ENCODE measurements at places on chromosomes 3 and 15.

DNA sequence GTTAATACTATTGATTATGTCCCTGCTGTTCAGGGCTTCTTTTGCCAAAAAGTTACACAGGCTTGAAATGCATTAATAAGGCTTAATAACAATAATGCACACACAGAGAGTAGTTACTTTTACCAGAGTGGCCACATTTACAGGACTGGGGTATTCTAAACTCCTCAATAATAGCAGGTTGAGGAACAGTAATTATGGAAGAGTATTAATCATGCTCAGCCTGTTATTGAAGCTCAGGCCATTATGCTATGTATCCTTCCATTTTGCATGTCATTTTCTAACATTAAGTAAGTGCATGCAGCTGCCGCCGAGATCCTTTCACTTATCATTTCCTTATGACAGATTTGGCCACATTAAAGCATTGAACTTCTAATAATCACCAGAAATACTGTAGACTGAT, 5.7 kb downstream of the ARRDC4 start:
- DNase-seq, result no peak

DNA sequence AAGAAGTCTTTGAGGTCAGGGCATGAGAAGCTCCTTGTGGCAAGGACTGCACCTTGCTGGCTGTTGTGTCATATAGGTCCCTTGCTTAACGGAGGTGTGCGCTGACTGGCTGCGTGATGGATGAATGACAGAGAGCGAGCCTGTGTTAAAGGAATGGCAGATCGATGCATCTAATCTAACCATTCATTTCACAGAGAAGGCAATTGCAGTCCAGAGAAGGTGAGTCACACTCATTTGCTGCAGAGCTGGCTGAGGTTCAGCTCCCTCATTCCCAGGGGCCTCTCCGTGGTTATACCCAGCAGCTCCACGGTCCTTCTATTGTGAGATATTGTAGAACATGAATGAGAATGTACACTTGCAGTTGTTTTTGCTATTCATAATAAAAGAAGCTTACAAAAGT, 289.3 kb downstream of the EPHB1 start:
- DNase-seq, result no peak

- no peak for DNase-seq
These were observed 194.9 kb downstream of the CHST2 start for GRCh38 chr3:143314251-143315093.

GRCh38 chr3:138694287-138695007, 85.9 kb downstream of the FAIM start:
- no peak for DNase-seq

- no peak for DNase-seq
These were observed 57.6 kb downstream of the FNDC3B start for GRCh38 chr3:172096881-172097420.

- no peak for DNase-seq
These were observed 7.1 kb downstream of the BTLA start for GRCh38 chr3:112492124-112492523.

DNA sequence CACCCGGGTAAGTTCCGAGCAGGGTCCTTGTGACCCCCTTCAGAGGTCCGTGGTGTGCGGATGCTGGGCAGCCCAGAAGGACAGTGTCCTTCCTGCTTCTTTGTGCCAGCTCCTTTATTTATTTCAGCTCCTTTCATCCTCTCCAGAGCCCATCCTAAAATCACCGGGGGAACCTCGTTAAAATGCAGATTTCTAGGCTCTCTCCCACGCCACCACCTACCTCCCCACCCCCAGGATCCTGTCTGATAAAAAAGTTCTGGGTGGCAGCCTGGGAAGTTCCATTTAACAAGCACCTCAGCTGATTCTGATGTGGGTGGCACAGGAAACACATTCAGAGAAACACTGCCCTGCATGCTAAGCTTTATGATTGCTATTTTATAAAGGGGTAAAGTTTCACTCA, 12.5 kb upstream of the IGF1R start:
- no peak for DNase-seq

DNA sequence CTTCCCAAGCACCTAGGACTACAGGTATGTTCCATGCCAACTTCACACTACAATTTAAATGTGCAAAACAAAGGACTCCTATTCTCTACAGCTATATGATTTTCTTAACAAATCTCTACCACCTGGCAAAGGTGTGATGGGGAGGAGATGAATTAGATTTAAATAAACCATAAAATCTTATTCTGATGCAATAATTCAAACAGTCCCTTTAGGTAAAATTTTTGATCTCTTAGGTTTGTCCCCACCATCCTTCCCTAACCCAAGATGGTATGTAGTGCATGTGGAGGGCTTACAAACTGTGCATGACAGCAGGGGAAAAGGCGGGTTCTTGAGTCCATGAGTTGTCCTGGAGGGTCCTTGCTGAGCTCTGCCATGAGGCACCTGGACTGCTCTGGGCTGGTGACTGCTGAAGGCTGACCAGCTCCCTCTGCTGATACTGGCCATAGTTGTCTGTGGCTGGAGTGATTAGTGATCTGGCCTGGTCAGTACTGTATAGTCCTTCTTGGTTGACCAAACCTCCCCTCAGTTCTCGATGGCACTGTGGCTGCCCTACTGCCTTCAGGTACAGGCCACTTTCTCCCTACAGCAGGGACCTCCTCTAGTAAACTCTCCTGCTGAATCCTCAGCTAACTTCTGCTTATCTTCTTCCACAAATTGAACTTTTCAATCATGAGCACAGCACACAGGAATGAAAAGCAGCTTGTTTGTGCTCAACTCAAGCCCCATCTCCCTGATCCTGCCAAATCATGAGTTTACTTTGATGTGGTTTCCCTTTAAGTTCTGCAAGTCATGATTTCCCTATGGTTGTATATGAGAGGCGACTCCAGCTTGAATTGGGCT, 30.1 kb downstream of the CFAP161 start:
- DNase-seq, result no peak

DNA sequence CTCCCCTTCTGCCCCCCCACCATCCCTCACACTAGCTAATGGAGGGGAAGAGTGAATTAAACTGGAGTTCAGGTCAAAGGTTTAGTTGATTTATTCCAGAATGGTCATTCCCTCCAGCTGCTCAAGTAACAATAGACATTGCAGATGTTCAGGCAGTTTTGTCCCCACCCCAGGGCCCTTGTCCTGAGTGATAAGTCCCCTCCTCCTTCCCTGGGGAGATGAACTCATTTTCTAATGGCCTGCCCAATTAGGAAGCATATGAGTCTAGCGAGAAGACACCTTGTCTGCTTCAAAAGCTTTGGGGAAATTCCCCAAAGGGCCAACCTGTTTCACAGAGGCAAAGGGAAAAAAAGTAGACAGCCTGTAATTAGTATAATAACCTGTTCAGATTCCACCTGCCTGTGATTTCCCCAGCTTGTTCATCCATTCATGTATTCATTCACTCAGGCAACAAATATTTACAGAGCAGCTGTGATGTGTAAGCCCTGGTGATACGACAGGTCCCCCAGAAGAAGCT, 165.3 kb downstream of the SHQ1 start:
- DNase-seq, result peak; percentile 39

- no peak for DNase-seq
These were observed 28.2 kb downstream of the MBNL1 start for GRCh38 chr3:152296971-152297370.

GRCh38 chr15:67335534-67336222, 81.1 kb downstream of the IQCH start:
- no peak for DNase-seq

- DNase-seq, result no peak
These were observed 85.5 kb downstream of the SSR3 start for GRCh38 chr3:156469456-156469855.

DNA sequence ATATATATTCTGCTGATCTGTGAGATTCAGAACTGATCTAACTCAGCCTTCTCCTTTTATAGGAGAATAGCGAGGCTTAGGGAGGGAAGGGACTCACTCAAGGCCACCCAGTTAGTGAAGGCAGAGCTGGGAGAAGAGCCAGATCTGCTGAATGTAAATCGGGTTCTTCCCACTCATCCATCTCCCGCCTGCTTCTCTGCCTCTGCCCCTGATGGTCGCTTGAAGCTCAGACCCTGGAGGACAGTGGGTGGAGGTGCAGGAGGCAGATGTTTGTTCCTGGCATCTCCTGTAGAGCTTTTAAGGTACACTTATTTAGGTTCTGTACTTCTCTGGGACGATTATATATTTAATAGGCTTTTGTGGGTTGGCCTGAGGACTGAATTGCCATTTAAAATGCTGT, 4.3 kb downstream of the PDIA5 start:
- DNase-seq, result no peak

DNA sequence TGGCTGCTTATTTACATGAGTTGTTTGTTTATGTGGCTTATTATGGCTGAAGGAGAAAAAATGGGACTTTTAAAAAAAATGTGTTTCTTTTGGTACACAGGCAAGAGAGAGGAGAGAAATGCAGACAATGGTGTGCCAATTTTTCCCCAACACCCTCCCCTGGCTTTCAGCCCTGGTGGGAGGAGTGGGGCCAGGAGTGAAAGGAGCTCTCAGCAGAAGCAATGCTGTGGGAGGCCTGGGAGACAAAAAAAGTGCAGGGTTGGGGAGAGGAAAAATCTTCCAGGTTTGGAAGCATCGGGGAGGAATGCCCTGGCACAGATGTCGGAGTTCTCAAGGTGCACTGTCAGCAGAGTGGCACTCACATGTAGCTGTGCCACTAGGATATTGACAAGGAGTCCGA, 117.7 kb upstream of the FOXB1 start:
- no peak for DNase-seq

DNA sequence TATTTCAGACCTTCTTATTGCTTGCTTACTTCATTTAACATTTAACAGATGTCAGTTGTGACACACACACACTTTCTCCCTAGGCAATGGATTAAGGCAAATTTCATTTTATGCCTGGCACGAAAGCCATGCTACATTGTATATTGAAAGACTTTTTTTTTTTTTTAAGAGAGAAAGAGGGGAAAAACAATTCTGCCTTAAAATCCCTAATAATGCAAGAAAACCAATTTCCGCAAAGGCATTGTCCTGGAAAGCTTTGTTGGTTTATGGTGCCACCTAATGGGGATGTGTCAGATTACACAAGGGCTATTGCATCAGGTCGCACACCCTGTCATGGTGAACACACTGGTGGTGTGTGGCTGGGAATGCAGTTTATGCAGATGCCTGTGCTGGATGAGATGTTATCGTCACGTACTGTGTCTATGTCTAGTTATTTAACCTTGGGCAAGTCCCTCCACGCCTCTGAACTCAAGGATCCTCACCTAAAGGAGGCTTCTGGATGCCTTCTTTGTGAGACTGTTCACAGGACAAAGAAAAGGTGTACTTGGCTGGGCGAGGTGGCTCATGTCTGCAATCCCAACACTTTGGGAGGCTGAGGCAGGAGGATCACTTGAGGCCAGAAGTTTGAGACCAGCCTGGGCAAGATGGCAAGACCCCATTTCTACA, 37.3 kb upstream of the RFTN1 start:
- peak; percentile 61 for DNase-seq

- DNase-seq, result no peak
These were observed 83.6 kb upstream of the SPATA12 start for GRCh38 chr3:56976651-56977560.

GRCh38 chr3:4174791-4175190, 128.4 kb upstream of the SETMAR start:
- DNase-seq, result no peak

- DNase-seq, result no peak
These were observed 212.0 kb upstream of the PPP2R3A start for GRCh38 chr3:135753506-135753905.

DNA sequence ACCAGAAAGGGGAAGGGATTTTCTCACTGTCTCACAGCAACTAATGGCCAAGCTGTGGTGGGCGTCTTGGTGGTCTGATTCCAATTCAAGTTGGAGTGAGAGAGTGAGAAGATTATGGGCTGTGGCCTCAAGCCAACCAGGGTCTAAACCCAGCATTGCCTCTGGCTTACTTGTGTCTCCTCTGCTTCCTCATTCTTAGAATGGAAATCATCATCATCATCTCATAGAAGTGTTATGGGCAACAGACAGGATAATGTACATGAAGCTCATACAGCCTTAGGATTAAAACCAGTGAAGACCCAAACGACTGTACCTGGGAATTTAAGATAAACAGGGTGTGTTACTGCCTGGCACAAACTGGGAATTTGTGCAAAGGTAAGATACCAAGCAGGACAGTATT, 29.1 kb upstream of the IREB2 start:
- no peak for DNase-seq

GRCh38 chr15:95864467-95864886, 466.0 kb upstream of the NR2F2 start:
- DNase-seq, result no peak

- no peak for DNase-seq
These were observed 36.8 kb upstream of the TIPARP start for GRCh38 chr3:156637480-156638022.

GRCh38 chr3:48662753-48663488, at the start of gene CELSR3:
CELSR3 (minus strand) TSS chr3:48662886; CDS start chr3:48662634, 252 bp downstream.
- peak; percentile 76 for DNase-seq

DNA sequence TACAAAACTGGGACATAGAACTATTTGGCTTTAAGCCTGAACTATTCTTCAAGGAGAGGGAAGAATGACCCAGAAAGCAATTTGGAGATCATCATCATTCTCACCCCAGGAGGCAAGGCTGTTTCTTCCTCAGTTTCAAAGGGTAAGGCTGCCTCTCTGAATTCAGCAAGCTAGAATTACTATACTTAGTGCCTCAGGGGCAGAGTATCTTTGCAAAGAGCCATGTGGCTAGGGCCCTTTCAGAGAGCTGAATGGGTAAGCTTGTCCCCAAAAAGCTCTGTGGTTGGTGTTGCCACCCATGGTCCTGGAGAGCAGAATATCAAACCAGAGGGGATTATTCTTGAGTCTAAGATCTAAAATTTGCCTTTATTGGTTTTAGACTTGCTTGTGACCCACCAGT, 720.3 kb upstream of the ARPP21 start:
- DNase-seq, result no peak

DNA sequence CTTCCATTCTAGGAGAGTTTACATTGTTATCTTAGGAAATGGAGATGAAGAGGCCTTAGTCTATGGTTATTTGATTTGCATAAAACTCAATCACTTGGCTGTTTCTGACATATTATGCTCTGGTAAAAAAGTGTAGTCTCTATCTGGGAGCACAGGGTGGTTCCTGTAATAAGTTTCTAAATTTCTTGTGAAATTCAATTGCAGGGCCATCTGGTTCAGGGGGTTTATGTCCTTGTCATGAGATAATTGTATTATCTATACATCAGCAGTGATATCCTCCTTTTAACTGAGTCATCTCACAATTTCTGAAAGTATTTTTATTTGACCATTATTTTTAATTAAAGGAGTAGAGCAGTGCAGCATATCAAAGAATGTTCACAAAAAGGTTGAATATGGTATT, 203.3 kb downstream of the MFSD1 start:
- DNase-seq, result no peak

GRCh38 chr3:107061466-107061865, 315.8 kb upstream of the CCDC54 start:
- DNase-seq, result no peak

GRCh38 chr15:101204739-101205535, 46.9 kb downstream of the CHSY1 start:
- DNase-seq, result no peak

- no peak for DNase-seq
These were observed 45.4 kb upstream of the TMC3 start for GRCh38 chr15:81419332-81419943.

GRCh38 chr3:128855569-128855968, 23.9 kb upstream of the ACAD9 start:
- DNase-seq, result no peak

GRCh38 chr3:158330870-158331269, 221.0 kb downstream of the RSRC1 start:
- no peak for DNase-seq
